ENCODE measurements at places on chromosomes 7 and 10.

DNA sequence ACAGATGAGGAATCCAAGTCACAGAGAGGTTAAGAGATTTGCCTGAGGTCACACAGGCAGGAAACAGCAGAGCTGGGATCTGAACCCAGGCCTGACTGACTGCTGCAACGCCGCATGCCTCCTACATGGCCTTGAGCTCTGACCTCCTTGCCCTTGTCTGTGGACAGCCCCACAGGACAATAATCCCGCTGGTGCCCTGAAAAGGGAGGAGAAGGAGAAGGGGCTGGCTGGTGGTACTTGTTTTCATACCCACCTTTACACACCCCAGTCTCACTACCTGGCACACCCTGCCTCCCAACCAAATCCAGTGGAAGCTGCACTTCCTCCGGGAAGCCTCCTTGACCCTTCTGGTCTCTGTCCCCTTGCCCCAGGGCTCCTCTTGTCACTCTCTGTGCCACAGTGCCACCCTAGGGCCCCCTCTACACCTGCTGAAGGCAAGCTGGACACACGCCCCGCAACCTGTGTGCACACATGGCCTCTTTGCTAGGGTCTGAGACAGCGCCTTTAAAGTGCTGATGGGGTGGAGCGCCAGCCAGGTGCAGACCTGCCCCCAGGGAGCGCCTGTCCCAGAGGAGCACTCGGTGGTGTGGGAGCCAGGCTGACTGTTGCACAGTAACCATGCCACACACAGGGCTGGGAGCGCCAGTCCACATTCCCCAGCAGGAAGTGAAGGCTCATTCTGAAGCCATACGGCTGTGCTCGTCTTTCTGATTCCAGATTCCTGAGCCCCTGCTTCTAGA, 38.6 kb downstream of the ZCCHC24 start:
- DNase-seq = no peak

DNA sequence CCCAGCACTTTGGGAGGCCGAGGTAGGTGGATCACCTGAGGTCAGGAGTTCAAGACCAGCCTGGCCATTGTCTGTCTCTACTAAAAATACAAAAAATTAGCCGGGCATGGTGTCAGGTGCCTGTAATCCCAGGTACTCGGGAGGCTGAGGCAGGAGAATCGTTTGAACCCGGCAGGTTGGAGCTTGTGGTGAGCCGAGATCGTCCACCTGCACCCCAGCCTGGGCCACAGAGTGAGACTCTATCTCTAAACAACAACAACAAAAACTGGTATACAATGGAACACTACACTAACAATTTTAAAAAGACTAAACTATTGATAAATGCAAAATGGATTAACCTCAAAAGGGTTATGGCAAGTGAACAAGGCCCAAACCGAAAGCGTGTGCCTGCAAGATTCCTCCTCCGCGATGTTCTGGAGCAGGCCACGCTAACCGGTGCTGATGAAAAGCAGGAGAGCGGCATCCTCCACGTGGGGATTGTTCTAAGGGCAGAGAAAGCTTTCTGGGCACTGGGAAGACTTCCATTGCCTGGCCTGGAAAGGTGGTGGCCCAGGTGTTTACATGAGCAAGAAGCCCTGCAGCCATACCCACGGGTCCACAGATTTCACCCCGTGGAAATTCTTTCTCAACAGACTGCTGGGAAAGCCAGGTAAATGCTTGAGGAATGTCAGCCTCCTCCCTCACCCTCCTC, 53.8 kb downstream of the PDGFA start:
- DNase-seq = no peak

DNA sequence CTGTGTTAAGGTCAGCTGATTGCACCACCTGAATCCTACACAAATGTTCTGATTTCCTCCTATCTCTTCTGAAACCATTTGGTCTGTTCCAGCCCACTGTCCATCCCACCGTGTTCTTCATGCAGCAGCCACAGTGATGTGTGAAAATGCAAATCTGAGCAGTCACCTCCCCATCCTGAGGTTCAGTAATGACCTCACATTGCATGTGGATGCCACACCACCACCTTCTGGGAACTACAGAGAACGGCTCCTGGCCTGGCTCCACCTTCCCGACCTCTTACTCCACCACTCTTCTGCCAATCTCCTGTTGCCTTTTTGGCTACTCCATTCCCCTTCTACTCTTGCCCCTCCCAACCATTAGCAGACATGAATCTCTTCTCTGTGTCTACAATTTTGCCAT, 244.4 kb downstream of the TNS3 start:
- no peak for DNase-seq

DNA sequence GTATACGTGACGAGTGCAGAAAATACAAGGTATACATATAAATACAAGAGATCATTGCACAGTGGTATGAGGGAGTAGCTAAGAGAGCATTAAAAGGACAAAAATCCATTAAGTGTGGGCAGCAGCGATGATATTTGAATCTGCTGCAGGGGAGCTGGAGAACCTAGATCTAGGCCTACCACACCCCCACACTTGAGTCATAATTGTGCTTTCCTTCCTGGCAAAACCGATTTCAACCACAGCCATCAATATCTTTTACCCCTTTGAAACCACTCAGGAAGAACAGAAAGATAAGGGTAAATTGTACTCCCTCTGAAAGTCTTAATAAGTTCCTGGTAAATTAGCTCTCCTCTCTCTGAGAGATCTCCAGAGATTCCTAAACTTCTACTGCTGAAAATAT, 345.0 kb downstream of the SORCS1 start:
- no peak for DNase-seq

DNA sequence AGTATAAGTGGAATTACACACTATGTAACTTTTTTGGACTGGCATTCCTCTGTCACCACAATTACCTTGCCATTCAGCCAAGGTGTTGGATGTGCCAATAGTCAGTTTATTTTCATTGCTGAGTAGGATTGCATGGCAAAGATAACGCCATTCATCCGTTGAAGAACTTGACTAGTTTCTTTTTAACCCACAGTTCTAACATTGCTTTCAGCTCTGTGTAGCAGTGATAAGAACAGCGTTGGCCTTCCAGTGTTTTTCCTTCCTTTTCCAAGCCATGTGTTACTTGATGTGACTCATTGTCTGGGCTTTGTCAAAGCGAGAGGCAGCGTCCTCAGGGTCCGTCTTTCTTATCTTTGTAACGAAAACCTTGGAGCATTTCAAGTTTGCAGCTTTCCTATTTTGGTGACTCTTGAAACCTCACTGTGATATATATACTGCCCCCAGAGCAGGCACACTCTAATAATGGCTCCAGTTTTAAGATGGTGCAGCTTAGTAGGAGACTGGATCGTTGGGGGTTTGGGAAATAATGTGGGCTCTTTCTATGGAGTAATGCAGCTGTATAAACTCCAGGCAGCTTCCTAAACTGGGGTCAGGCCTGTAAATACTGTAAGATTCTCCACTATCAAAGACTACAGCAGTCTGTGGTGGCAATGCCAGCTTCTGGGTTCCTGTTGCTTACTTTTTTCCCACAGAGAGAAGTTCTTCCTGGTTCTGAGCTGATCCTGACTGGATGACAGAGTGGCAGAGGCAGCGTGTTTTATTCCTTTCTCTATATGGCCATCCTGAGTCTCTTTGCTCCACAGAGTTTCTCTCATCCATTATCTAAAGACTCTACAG, 41.7 kb downstream of the AKR1E2 start:
- no peak for DNase-seq

GRCh38 chr7:107995184-107996071, 7.5 kb downstream of the LAMB1 start:
- no peak for DNase-seq

GRCh38 chr10:121078672-121079102, 227.5 kb downstream of the WDR11 start:
- no peak for DNase-seq

GRCh38 chr10:116760919-116761318, 18.6 kb upstream of the HSPA12A start:
- DNase-seq = no peak

GRCh38 chr7:93176992-93177580, 28.9 kb upstream of the SAMD9L start:
- DNase-seq = no peak

GRCh38 chr7:111198255-111198654, 107.3 kb downstream of the LRRN3 start:
- DNase-seq = no peak

- DNase-seq = no peak
These were observed 109.3 kb downstream of the SORBS1 start for GRCh38 chr10:95451568-95452524.

DNA sequence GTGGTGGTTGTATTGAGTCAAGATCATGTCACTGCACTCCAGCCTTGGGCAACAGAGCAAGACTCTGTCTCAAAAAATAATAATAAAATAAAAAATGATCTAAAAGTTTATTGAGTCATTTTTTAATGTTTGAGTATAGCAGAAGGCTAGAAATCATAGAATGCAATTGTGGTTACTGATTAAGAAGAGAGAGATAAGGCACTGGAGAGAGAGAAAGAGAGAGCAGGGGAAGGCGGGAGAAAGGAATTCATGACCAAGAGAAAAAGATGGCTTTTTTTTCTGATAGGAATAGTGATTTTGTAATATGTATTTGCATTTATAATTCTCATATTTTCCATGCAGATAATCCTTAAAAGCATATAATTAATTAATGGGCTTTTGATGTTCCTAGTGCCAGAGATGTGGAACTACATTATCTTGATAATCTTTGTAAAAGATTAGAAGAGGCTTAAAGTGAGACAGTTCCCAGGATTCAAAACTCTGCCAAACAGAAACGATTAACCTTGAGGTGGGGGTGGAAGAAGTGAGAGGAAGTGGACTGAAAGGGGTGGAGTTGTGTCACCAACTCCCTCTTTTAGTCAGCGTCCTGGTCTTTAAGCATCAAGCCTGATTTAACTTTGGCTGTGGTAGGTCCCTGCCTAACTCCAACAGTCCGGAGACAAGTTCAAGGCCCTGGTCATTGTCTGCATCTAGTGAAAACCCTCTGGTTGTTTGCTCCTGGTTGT, 76.2 kb downstream of the CHN2 start:
- DNase-seq = no peak

DNA sequence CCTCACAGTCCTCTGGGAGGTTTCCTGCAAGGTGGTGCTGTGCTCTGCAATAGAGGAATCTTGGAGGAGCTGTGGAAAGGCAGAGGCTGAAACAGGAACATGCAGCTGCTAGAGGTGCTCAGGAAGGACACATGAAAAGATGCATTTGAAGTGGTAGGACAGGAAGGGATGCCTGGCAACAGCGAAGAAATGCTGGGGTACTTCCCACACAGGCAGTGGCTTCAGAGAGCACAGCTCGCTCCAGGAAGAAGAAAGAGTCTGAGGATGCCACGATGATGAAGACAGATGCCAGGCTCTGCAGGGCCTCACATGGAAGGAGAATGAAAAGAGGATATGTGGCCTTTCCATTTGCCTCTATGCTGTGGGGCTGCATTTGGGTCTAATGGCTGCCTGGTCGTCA, 77.0 kb upstream of the TMEM72 start:
- DNase-seq = no peak

- DNase-seq = no peak
These were observed 122.0 kb downstream of the TRRAP start for GRCh38 chr7:99000196-99000903.

- DNase-seq = no peak
These were observed 90.4 kb downstream of the KIAA1549 start for GRCh38 chr7:138890499-138891445.

All from anterior cingulate cortex (tissue), 58 donors.